ENCODE measurements at places on chromosomes 13 and 19. TPM values are rescaled to one million over a fixed set of nuclear protein-coding genes. Genes with fewer than 3 reads are reported as not detected.
A peak's percentile ranks its signal among the peaks of the same experiment; 100 is the strongest.

DNA sequence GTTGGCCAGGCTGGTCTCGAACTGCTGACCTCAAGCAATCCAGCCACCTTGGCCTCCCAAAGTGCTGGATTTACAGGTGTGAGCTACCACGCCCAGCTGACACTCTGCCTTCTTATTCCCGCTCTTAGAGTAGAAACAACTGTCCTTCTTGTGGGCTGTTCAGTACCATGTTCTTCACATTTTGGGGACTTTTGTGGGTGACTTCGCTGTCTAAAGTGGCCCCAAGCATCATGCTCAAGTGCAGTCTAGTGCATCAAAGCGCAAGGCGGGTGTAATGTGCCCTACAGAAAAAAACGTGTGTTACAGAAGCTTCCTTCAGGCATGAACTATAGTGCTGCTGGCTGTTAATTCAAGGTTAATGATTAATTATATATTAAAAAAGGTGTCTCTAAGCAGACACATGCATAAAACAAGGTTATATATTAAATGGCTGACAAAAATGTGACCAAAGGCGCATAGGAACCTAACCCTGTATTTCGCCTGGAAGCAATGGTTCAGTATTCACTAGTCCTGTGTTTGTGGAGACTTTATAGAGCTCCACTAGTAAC is 38.3 kb downstream of the ABCC4 start:
- no peaks in the 10 kb centered on the region for H3K36me3 ChIP-seq
- peaks cover 7% of the 10 kb centered on the region for H3K4me1 ChIP-seq
- no peak overlapping the region for H3K4me3 ChIP-seq
- DNase-seq: no peak
- H3K27ac ChIP-seq: no peak overlapping the region

DNA sequence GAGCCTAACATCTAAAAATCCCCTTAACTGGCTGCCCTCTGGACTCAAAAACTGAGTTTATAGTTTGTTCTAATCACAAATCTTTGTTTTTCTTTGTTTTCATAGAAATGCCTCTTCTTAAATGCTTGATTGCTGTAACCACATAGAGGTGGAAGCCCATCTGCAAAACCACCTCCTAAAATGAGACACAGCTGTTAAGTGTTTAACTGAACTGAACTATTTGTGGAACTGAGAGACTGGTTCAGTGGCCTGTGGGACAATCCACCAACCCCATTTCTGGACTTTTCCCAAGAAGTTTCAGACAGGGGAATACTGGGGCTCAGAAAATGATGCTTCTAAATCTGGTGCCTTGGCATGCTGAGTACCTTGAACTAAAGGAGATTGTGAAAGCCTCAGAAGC is 50.9 kb upstream of the TM9SF2 start:
- no peak for DNase-seq
- no peaks in the 10 kb centered on the region for H3K36me3 ChIP-seq
- no peak overlapping the region for H3K27ac ChIP-seq

DNA sequence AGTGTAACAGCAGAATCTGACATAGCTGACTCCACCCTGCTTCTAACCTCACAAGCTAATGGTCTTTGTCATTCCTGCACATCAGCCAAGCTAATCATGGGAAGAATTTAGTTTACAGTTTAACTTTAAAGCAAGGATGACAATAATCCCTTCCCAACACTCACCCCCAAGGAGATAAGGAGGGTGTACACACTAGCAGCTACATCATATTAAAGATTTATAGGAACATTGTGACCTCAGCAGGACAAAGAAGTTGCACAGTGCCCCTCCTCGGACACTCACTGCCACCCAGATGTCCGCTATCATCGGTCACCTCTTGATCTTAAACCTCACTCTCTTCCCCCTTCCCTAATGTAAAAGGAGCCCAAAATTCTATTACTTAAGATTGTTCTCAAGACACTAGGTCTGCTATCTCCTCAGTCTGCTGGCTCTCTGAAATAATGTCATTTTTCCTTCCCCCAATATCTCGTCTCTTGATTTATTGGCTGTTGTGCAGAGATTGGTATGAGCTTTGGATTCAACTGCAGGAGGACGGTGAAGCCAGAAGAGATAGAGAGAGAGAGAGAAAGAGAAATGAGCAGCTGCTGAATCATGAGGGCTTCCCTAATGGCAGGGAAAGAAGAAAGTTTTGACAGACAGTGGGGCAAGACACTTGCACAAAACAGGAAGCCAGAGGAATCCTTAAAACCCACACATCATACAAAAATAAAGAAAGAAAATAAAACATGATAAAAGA is 17.5 kb upstream of the FFAR2 start:
- DNase-seq: no peak
- peaks cover 40% of the 10 kb centered on the region for H3K4me1 ChIP-seq
- H3K4me3 ChIP-seq: no peak overlapping the region

DNA sequence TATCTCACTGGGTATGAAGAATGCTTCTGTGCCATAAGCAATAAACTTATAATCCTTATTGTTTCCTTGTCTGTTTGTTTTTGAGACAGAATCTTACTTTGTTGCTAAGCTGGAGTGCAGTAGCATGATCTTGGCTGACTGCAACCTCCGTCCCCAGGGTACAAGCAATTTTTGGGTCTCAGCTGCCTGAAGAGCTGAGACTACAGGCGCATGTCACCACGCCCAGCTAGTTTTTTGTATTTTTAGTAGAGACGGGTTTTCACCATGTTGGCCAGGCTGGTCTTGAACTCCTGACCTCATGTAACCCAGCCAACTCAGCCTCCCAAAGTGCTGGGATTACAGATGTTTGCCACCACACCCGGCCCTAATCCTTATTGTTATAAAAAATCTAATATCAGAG is 112.5 kb downstream of the MYO16 start:
- H3K27ac ChIP-seq: no peak overlapping the region
- DNase-seq: no peak
- H3K27me3 ChIP-seq: no peaks in the 10 kb centered on the region

- H3K4me3 ChIP-seq: no peak overlapping the region
- no peaks in the 10 kb centered on the region for H3K27me3 ChIP-seq
- no peaks in the 10 kb centered on the region for H3K4me1 ChIP-seq
- no peak for DNase-seq
Observed at GRCh38 chr13:29543230-29544215, 52.0 kb downstream of the SLC7A1 start.

DNA sequence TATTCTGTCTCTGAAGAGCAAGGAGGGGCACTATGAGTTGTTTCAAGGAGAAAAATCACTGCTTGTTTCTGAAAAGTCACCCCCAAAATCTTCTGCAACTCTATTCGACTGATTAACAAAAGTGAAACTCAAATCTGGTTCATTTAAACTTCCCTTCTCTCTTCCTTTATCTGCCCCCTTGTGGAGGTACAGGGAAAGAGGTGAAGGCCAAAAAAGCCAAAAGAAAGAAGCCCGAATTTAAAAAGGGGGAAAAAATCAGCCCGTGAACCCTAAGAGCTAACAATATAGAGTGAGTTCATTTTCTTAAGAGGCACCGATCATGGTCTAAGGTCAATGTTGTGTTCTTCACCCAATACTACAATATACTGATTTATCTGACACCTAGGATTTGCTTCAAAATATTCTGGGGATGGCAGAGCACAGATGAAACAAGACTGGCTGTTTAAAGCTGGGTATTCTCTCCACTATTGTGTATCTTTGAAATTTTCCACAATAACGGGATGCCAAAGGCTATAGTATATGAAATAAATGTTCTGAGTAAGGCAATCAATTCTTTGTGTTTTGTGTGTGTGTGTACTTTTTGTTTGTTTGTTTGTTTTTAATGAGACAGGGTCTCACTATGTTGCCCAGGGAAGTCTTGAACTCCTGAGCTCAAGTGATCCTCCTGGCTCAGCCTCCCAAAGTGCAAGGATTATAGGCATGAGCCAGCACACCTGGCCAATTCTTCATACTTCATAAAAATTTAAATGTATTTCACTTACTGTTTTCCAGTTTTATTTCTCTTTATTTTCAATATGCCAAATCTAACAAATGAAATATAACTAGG is 55.0 kb upstream of the EEF1AKMT1 start:
- DNase-seq: no peak
- H3K36me3 ChIP-seq: no peaks in the 10 kb centered on the region

DNA sequence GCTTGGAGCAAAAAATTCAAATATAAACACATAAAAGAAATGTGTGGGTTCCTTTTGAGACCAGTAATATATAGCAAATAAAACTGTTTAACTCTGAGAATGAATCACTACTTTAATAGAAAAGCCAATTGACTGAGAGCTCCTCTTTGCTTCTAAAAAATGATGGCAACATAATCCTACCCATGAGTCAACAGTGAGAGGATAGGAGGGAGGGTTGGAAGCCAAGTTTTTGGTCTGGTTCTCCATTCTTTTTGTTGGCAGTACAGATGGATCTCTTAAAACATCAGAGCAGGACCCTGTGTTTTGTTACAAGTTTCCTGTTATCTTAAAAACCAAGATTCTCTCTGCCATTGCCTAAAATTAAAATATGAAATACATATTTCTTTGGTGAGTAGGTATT is 50.0 kb upstream of the POSTN start:
- no peaks in the 10 kb centered on the region for H3K36me3 ChIP-seq
- no peaks in the 10 kb centered on the region for H3K4me1 ChIP-seq
- H3K4me3 ChIP-seq: no peak overlapping the region
- no peak for DNase-seq

DNA sequence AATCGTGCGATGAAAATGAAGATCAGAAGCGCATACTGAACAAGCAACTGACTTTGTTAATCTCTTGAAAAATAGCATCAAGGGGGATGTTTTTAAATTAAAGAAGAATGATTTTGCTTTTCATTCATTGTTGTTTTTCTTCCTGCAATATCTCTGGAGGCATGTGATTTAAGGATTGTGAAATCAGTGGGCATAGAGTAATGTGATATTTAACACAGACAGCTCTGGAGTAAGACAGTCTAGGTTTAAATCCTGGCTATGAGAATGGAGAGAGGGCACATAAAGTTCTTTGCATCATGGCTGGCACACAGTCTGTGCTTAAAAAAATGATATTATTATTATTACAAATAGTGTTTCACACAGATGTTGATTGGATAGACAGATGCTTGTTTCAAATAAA is 243.1 kb upstream of the NBEA start:
- no peak overlapping the region for H3K4me3 ChIP-seq
- H3K4me1 ChIP-seq: no peaks in the 10 kb centered on the region
- H3K27me3 ChIP-seq: no peaks in the 10 kb centered on the region

GRCh38 chr19:51064534-51065220 is at the start of gene KLK13:
TSS of gene KLK13 (minus strand) at chr19:51065092. CDS start at chr19:51065067, 25 bp downstream.
- peaks cover 16% of the 10 kb centered on the region for H3K27me3 ChIP-seq
- no peaks in the 10 kb centered on the region for H3K36me3 ChIP-seq
- peak within 1 kb of the TSS; percentile 35 for H3K4me3 ChIP-seq

DNA sequence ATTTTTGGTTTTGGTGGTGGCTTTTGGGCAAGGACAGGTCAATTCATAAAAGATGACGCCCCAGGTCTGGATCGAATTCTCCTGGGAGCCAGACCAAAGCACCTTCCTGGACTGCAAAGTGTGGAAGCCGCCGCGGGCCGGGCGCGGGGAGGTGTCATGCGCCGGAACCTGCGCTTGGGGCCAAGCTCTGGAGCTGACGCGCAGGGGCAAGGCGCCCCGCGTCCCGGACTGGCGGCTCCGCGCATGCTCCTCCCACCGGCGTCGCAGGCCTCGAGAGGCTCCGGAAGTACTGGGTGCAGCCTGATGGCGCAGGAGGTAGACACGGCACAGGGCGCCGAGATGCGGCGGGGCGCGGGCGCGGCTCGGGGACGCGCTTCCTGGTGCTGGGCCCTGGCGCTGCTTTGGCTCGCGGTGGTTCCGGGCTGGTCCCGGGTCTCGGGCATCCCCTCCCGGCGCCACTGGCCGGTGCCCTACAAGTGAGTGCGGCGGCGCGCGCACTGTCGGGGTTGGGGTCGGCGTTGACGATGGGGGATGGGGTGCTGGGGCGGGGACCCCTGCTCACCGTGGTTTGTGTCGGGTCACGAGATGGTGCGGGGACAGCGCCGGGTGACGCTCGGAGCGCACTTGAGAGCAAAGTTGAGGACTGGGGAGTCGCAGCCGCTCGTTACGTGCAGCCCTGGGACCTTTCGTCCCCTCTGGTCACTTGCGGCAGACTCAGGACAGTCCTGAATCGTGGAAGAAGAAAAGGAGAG is at the start of gene CLN5:
CLN5 (plus strand) TSS at position 286 of the 752 bp plus-strand sequence; CDS start at position 304, 18 bp downstream.
- peak within 1 kb of the TSS; percentile 70 for H3K4me3 ChIP-seq

GRCh38 chr13:110185696-110186095 is 121.3 kb downstream of the COL4A1 start:
- DNase-seq: no peak
- peaks cover 16% of the 10 kb centered on the region for H3K36me3 ChIP-seq
- no peaks in the 10 kb centered on the region for H3K4me1 ChIP-seq
- H3K27me3 ChIP-seq: no peaks in the 10 kb centered on the region

DNA sequence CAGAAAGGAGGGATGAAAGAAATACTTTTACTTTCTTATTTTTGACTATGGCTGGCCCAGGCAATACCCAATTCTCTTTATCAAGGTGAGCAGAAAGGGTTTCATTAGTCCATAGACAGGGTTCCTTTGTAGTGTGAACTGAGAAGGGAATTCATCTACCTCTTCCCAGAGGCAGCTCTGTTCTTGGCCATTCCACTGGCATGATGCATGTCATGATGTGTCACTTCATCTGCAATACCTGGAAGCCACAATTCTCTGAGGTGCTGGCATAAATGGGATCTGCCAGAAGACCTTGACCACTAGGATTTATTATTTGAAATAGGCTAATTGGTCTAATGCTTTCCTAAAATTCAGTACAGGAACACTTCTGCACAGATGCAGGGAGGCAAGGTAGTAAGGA is 542.8 kb downstream of the RFC3 start:
- H3K36me3 ChIP-seq: no peaks in the 10 kb centered on the region
- H3K27me3 ChIP-seq: no peaks in the 10 kb centered on the region
- no peak for DNase-seq
- H3K4me3 ChIP-seq: no peak overlapping the region
- no peak overlapping the region for H3K27ac ChIP-seq

The B3GNT8 gene
- 11.0 TPM for total RNA-seq

The TNFSF9 gene
- 10.5 TPM for total RNA-seq

The AKAP11 gene
- total RNA-seq: 23.0 TPM

GRCh38 chr19:39845584-39845932 is 621 bp downstream of the FBL start:
- no peaks in the 10 kb centered on the region for H3K36me3 ChIP-seq
- H3K27me3 ChIP-seq: no peaks in the 10 kb centered on the region
- peak overlapping the region; percentile 80 for H3K4me3 ChIP-seq
- H3K27ac ChIP-seq: peak overlapping the region; percentile 82

DNA sequence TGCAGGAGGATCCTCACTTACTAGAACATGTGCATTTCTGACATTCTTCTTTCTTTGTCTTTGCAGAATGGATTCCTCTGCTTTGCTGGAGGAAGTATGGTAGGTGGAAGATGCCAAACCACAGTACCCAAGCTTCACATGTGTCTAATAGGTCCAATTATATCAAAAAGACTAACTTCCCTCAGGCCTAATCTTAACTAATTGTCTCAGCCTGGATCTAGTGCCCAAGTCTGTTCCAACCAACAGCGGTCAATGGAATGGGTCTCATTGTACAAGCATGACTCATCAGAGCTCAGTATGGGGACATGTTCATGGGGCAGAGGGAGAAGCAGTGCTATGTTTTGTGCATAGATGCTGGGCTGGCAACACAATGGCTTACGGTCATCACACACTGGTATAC is 81.6 kb upstream of the CSNK1A1L start:
- H3K27me3 ChIP-seq: no peaks in the 10 kb centered on the region
- H3K4me3 ChIP-seq: no peak overlapping the region
- H3K4me1 ChIP-seq: no peaks in the 10 kb centered on the region
- H3K36me3 ChIP-seq: no peaks in the 10 kb centered on the region
